ENCODE measurements at places on chromosomes 2 and 18.

- DNase-seq, result no peak
Observed at GRCh38 chr2:28129955-28130695, 239.6 kb downstream of the BABAM2 start.

- DNase-seq, result no peak
Observed at GRCh38 chr2:169975221-169975620, 148.0 kb downstream of the UBR3 start.

- no peak for DNase-seq
Observed at GRCh38 chr2:124875627-124876244, 850.6 kb downstream of the CNTNAP5 start.

- DNase-seq, result no peak
Observed at GRCh38 chr2:233119806-233120205, 59.7 kb downstream of the INPP5D start.

- DNase-seq, result peak; percentile 84
Observed at GRCh38 chr2:216539791-216540241, 41.2 kb downstream of the RPL37A start.

- DNase-seq, result no peak
Observed at GRCh38 chr2:63500398-63500797, 87.9 kb downstream of the WDPCP start.

GRCh38 chr2:189249901-189250300 is 70.3 kb upstream of the COL5A2 start:
- DNase-seq, result no peak

- no peak for DNase-seq
Observed at GRCh38 chr2:223474893-223475292, 127.3 kb downstream of the SCG2 start.

DNA sequence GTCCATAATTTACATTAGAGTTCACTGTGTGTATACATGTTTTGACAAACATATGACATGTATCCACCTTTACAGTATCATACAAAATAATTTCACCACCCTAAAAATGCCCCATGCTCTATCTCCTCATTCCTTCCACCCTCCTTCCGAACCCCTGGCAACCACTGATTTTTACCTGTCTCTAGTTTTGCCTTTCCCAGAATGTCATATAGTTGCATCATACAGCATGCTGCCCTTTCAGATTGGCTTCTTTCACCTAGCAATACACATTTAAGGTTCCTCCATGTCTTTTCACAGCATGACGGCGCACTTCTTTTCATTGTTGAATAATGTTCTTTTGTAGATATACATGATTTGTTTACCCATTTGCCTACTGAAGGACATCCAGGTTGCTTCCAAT is 10.4 kb downstream of the LRPPRC start:
- DNase-seq, result no peak

- DNase-seq, result peak; percentile 92
Observed at GRCh38 chr2:171922230-171923022, at the start of gene HAT1. Gene HAT1 (plus strand): TSS chr2:171922461. CDS start chr2:171922501, 40 bp downstream.

GRCh38 chr2:27591745-27592144 is 8.9 kb downstream of the ZNF512 start:
- no peak for DNase-seq

DNA sequence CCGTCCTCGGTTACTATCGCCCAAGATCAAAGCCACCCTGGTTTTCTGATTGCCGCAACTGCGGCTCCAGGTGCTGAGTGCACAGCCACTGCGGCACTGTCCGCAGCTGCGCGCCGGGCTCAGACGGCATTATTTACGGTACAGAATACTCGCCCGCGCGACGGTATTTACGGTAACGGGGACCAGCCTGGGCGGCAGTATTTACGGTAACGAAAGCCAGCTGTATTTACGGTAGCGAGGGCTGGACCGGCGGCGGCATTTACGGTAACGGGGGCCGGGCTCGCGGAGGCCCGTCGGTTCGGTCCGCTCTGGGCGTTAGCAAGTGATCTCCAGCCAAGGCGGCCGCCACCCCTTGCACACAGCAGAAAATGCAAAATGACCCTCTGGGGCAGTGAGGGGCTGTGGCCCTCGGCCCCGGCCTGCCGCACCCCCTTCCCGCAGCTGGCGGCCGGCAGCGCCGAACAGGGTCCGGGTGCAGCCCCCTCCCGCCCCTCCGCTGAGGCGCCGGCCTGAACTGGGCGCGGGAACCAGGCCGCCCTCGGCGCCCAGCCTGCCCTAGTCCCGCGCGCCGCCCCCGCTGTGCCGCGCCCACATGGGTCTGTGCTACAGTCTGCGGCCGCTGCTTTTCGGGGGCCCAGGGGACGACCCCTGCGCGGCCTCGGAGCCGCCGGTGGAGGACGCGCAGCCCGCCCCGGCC is at the start of gene GNAL:
Gene GNAL, plus strand, starts transcription at position 293 of the 697 bp plus-strand sequence. Its CDS starts 300 bp downstream, at position 593.
- peak; percentile 30 for DNase-seq

DNA sequence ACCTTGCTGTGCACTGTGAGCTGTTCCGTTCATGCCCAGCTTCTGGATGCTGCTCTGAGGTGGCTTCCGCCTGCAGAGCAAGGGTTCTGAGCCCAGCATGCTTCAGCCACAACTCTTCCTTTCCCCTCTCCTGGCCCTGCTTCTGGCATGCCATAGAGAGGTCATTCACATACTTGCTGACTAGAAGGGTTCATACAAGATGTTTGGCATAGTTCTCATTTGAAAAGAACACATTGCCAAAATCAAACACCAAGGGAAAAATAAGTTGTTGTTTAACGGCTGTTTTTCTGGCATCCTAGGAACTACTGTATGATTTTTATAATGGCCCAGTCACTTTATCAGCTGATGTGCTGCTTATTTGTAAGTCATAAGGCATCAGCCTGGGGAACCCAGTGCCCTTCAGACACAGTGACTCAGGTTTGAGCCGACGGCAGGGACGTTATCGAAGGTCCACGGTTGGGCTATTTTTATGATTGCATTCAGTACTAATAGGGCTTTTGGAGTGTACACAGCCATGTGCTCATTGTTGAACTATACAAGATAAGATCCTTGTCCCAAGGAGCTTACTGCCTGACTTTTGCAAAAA is 53.9 kb upstream of the CTAGE1 start:
- DNase-seq, result no peak

DNA sequence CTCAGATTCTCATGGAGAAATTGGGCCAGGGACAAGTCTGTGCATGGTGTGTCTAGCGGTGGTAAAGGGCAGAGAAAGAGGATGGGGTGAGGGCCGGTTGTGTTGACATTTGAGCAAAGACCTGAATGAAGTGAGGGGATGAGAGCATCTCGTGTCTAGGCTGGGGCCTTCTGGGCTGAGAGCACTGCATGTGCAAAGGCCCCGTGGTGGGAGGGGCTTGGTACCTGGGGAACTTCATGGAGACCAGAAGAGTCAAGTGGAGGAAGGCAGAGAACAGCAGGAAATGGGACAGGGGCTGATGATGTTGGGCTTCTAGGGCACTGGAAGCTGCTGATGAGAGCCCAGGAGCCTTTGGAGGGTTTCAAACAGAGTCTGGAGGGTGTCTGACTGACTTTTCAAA is 76.8 kb downstream of the SH3BP4 start:
- DNase-seq, result no peak

GRCh38 chr18:80120932-80121331 is 11.9 kb downstream of the ADNP2 start:
- no peak for DNase-seq

DNA sequence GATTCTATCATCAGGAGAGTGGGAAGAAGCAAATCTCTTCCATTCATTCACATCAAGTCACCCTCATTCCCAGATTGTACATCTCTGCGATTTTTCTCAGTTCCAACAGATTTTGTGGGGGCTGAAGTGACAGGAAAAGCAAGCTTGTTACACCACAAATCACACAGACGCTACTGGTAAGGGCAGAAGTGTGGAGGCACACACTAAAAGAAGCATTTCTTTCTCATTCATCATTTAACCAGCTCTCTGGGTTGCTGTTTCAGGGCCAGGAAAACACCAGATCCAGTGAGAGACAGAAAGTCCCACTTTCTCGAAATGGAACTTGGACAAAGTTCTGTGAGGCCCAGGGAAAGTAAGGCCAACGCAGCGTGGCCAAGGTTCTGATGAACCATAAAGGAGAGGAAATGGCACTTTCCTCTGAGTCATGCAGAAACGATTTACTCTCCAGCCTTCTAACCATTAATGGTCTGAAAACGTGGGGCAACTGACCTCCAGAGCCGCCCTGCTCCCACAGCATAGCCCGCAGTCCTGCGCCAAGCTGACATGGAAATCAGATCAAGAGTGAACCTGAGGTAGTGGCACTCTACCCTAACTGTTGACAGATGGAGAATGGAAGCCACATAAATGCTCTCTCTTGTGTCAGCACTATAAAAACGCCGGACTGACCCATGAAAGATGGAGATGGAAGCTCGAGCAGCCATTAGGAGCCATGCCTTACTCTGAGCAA is 191.0 kb downstream of the C1D start:
- DNase-seq, result no peak

GRCh38 chr2:233798335-233799086 is 20.4 kb downstream of the MROH2A start:
- DNase-seq, result no peak

DNA sequence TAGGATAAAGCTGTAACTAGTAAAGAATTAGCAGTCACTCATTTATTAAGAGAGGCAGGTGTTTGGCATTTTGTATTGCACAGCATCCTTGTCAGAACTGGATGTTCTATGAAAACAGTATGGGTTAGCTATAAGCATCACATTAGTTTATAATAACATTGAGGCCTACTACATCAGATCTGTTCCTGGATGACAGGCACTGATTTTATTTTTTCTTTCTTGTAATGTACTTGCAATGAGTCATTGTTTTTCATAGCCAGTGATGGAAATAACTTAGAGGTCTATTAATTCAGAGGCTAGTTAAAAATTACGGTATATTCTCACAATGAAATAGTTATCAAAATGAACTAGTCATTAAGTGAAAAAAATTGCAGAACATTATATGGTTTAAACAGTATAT is 13.0 kb upstream of the RMDN2 start:
- DNase-seq, result no peak

DNA sequence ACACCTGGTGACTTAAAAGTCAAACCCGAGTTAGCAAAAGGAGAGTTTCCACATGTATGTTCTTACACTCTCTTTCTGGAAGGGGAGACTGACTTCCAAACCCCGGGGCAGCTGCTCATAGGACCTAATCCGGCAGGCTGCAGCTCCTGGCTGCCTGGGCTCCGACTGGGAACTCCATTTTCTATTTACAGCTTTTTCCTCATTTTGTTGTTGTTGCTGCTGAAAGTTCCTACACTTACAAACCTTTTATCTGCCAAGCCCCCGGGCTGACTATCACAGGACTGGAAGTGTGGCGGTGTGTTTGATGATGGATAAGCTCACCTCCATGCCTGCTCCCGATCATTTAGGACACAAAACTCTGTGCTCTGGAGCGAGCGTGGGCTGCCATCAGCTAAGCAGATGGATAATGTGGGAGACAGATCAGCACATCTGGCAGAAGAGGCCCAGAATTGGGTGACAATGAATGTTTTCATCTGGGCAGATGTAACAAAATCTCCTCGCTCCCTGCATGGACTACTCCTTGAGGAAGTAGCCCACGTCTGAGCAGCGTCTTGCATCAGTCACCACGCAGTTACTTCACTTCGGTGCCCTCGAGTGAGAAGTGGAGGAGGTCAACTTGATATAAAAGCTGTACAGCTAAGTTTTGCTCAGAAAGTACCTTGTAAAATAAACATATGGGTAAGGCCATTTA is 114.4 kb upstream of the COPS8 start:
- no peak for DNase-seq

- DNase-seq, result no peak
Observed at GRCh38 chr2:27622921-27623384, 5.9 kb downstream of the CCDC121 start.

- no peak for DNase-seq
Observed at GRCh38 chr2:23639406-23639982, 254.5 kb downstream of the KLHL29 start.

GRCh38 chr18:26405190-26405801 is 143.1 kb downstream of the KCTD1 start:
- peak; percentile 21 for DNase-seq

Measured in NCI-H2029 treated with DMSO at 0.1 percent for 48 hours (cell line).